ENCODE measurements at places on chromosomes 11 and 22.

- no peak for DNase-seq
Observed at GRCh38 chr11:7501894-7502293, 11.9 kb upstream of the PPFIBP2 start.

DNA sequence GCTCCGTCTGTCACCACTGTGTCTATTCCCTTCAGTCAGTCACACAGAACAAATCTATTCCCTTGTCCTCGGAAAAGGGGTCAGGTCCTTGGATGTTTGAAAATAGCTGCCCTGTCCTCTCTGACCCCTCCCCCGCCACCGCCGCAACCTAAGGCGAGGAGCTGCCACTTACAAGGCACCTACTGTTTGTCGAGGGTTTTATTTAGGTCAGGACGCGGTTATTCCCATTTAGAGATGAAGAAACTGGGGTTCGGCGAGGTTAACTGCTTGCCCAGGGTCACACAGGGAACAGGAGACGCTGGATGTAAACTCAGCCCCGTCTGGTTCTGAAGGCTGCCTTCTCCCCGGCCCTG, 1468.1 kb downstream of the BRD1 start:
- DNase-seq: no peak

GRCh38 chr22:27719535-27720227, 81.9 kb downstream of the MN1 start:
- peak; percentile 13 for DNase-seq

GRCh38 chr11:61574611-61575010, 6.3 kb downstream of the SYT7 start:
- no peak for DNase-seq

GRCh38 chr11:18145025-18145424, 12.7 kb downstream of the MRGPRX3 start:
- DNase-seq: no peak
